ENCODE measurements at places on chromosomes 11 and 22.

GRCh38 chr11:9169595-9170295, 78.3 kb upstream of the SCUBE2 start:
- no peak for DNase-seq

DNA sequence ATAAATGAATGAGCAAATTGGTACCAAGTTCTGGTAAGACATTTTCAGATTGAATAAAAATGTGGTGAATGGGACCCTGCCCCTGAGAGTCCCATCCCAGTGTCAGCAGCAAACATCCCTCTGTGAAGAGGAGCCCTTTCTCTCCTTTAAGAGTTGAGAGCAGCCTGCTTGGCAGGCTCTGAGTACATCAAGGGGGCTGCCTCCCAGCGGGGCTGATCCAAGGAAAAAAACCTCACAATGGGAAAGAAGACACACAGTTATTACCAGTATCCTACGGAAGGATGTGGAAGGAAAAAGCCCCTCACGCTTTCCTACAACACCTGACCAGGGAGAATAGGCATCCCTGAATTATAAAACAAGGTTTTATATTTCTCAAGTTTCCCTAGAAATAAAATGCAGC, 293.8 kb upstream of the B3GAT1 start:
- no peak for DNase-seq

DNA sequence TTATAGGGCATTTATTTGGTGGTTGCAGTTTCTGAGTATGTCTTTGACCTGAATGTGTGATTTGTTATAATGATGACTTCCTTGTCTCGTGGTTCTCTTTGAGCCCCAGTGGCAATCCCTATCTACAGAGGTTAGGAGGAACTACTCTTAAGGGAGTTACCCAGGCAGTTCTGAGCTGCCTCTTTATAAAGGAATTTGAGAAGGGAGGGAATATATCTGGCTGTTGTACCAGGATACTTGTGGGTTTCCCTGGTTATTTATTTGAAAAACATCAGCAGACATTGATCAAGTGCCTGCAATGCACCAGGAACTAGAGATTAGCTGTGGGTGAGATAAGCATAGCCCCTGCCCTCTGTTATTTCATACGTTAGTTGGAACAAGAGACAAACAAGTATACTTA, 243.5 kb upstream of the ARHGAP20 start:
- DNase-seq = no peak

DNA sequence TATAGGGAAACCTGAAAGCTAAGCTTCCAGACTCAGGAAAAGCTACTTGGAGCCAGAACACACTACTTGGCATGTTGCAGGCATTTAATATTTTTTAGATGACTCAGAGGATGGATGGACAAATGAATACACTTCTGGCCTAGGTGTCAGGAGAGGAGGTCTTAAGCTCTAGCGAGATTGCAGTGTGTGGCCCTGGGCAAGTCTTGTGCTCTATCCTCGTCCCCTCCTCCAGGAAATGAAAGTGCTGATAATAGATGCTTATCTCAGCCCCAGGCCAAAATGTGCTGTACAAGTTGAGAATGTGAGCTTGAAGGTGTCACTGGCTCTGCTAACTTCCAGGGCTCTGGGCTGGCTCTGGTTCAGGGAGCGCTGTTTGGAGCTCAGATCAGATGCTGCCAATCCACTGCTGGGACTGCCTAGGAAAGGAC, 136.3 kb downstream of the PKNOX2 start:
- no peak for DNase-seq

DNA sequence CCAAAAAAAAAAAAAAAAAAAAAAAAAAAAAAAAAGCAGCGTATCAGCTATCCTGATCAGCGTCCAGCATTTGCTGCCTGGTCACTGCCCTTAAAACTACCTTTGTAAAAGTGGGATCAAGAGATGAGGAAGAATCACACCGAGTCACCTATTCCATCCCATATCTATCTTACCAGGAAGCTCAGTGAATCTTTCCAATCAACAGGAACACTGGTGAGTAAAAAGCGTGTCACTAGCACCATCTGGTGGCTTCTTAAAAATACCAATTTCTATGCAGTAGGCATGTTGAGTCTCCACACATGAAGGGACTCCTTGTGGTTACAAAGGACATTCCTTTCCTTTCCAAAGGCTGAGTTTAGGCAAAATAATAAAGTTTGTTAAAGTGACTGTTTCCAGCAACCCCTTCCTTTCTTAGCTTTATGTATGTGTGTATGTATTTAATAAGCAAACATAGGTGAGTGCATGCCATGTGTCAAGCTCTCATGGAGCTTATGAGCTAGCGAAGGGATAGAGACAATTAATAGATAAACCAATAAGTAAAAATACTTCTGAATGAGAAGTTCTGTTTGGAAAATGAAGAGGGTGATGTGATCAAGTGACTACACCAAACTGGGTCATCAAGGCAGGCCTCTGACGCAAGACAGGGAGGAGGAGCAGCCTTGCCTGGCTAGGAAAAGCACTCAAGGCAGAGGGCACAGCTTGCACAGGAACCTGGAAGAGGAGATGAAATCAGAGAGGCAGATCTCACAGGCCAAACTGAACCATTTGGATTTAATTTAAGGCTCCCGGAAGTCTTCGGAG, 13.9 kb upstream of the TP53AIP1 start:
- no peak for DNase-seq

DNA sequence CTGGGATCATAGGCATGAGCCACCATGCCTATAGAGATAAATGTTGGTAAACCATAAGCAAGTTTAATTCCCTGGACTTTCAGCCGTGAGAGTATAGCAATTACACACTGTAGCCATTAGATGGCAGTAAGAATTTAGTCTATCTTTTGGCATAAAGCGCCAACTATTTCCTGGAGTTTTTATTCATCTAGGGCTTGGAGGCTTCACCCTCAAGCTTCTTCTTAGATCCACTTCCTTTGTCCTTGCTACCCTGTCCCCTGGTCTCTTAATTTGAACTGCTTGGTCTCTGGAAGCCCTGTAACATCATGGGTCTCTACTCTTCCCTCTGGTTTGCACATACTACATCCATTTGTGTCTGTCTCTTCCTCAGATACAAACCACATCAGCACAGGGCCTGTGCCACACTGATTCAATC, 38.2 kb downstream of the OR10A6 start:
- DNase-seq = no peak

- DNase-seq = no peak
Measured at GRCh38 chr22:45212992-45213751, 27.5 kb downstream of the KIAA0930 start.

GRCh38 chr11:69122326-69122629, 33.5 kb upstream of the SMIM38 start:
- no peak for DNase-seq

DNA sequence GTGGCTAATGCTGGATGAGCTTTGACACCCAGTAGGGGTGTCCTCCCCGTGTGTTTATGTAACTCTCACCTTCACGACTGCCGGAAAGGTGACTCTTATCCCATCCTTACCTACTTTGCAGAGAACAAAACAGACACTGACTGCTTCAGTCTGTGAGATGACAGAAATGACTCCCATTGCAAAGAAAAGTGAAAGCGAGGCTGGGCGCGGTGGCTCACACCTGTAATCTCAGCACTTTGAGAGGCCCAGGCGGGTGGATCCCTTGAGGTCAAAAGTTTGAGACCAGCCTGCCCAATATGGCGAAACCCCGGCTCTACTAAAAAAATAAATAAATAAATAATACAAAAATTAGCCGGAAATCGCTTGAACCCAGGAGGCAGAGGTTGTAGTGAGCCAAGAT, 106.4 kb upstream of the ANO1 start:
- DNase-seq = no peak

DNA sequence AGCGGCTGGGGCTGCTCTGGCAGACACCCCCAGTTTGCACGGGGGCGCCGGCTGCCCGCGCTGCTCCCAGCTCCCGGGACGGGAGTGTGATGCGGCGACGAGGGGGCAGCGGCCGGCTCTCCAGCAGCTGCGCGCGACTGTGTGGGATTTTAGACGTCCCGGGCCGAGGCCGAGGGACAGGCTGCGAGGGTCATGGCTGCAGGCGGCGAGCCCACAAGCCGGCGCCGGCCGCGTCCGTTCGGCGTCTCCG, 159 bp downstream of the FZD4 start:
- no peak for DNase-seq

GRCh38 chr11:86919557-86920210, 35.5 kb downstream of the FZD4 start:
- no peak for DNase-seq

DNA sequence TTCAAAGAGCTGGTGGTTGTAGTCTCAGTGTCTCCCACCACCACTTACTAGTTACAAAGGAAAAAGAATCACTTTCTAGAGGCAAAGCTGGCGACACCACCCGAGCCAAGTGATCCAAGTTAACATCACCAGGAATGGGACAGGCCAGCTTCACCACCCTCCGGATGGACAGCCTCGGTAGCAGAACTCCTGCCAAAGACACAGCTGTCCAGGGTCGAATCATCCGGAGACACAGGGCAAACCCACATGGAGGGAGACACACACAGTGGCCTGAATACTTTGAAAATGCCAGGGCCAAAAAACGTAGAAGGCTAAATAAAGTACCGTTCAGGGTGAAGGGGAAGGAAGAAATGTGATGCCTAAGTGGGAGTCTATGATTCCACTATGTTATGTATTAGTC, 33.1 kb downstream of the KCNQ1 start:
- no peak for DNase-seq

GRCh38 chr11:1845095-1845429, 6.3 kb downstream of the TNNI2 start:
- no peak for DNase-seq

- no peak for DNase-seq
Measured at GRCh38 chr11:86101493-86101892, 32.6 kb upstream of the PICALM start.

DNA sequence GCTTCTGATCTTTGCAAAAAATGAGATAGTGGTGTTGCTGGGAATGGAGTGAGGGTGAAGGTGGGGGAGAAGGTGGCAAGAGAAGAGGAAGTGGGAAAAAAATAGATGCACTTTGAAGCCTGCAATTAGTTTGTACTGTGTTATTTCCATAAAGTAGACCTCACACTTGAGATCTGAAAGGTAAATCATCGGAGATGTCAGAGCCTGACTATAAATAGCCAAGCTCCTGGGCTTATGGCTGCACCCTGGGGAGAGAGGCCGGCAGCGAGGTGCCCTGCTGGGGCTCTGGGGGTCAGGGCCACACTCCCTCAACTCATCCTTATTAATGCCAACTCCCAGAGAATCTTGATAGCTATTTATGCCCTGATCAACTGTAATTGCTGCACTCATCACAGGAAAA, 134.4 kb downstream of the NXPE2 start:
- DNase-seq = no peak

DNA sequence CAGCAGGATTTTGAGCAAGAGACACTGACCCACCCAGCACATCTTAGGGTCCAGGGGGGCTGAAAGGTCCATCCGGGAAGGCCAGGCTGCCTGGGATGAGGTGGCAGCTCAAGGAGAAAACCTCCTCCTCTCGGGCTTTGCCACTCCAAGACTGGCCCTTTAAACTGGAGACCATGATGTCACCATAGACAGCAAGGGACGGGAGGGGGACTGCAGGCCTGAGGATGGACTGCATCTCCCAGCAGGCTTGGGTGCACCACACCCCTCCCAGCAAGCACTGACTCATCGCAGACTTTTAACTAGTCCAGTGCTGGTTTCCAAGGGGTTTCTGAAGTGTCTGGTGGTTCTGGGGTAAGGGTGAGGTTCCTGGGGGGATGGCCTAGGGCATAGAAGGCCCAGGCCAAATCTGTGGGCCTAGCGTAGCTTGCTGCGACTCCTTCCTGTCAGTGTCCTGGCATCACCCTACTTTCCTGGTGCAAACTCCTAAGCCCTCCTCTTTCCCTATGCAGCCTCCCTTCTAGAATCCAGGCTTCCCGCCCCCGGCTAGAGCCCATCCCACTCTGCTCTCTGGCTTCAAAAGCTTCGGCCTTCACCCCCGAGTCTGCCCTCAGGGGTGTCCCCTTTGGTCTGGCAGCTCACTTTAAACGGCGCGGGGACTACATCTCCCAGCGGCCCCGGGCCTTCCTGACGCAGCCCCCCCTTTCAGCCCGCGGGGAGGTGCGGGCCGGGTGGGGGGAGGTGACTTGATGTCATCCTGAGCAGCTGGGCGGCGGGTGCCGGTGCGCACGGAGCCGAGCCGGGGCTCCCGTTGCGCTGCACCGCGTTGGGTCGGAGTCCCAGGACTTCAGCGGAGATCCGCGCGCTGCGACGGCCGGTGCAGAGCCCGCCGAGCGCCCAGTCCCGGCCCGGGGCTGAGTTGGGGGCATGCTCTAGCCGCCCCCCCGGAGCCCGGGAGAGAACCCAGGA, at the start of gene PPP2R5B:
TSS of gene PPP2R5B (plus strand) at position 746 of the 966 bp plus-strand sequence. CDS start 1,046 bp downstream, outside the sequence.
- DNase-seq = peak; percentile 92

GRCh38 chr11:69030301-69030700, 17.3 kb upstream of the MRGPRF start:
- no peak for DNase-seq

GRCh38 chr11:24589064-24589463, 92.2 kb downstream of the LUZP2 start:
- no peak for DNase-seq

DNA sequence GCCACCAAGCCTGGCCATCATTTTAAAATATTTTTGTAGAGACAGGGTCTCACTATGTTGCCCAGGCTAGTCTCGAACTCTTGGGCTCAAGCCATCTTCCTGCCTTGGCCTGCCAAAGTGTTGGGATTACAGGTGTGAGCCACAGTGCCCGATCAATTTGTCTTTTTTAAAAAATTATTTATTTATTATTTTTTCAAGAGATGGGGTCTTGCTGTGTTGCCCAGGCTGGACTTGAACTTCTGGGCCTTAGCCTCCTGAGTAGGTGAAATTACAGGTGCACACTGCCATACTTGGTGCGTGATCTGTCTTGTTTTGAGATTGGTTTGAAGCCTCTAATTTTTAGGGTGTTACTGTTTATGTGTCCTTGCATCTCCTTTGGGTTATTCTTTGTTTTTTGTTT, 10.2 kb downstream of the CABIN1 start:
- DNase-seq = no peak

DNA sequence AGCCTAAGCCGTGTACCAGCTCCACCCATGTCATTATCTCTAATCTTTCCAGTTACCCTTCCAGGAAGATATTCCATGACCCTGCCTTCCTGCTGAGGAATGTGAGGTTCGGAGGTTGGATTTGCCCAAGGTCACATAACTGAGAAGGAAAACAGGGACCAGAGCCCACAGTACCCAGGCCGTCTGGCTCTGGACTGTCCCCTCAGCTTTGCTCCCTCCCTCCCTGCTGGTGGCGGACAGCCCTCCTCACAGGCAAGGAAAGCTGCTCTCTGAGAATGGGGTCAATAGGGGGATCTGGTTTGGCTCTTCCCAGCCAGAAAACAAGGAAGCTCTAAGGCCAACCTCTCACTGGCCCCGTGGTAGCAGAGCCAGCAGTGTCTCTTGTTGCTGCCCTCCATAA, 63.3 kb downstream of the SYN3 start:
- peak; percentile 24 for DNase-seq

- no peak for DNase-seq
Measured at GRCh38 chr11:108891909-108892511, 227.1 kb downstream of the DDX10 start.

- DNase-seq = no peak
Measured at GRCh38 chr11:118086913-118087768, at the start of gene SMIM35. TSS of gene SMIM35 (minus strand) at chr11:118086963. CDS start at chr11:118086757, 206 bp downstream.

GRCh38 chr11:64742889-64743590, 902 bp downstream of the RASGRP2 start:
- no peak for DNase-seq

DNA sequence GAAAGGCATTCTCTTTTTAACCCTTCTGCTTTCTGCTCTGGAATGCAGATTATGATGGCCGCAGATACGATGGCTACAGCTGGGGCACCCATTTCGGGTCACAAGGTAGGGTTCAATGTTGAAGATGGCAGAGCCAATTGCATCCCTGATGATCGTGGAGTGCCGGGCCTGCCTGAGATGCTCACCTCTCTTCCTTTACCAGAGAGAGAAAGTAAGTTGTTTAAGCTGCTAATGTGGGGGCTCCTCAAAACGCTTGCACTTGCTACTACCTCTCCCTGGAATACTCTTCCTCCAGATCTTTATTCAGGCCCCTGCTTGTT, 50.8 kb upstream of the PRDM11 start:
- DNase-seq = no peak

Data from amygdala (tissue), 56 donors.